NCI-H1694 treated with DMSO at 0.1 percent for 48 hours (cell line): ENCODE measurements at places on chromosomes 11 and 22.

- no peak for DNase-seq
Measured at GRCh38 chr11:9594267-9595046, 21.0 kb downstream of the WEE1 start.

DNA sequence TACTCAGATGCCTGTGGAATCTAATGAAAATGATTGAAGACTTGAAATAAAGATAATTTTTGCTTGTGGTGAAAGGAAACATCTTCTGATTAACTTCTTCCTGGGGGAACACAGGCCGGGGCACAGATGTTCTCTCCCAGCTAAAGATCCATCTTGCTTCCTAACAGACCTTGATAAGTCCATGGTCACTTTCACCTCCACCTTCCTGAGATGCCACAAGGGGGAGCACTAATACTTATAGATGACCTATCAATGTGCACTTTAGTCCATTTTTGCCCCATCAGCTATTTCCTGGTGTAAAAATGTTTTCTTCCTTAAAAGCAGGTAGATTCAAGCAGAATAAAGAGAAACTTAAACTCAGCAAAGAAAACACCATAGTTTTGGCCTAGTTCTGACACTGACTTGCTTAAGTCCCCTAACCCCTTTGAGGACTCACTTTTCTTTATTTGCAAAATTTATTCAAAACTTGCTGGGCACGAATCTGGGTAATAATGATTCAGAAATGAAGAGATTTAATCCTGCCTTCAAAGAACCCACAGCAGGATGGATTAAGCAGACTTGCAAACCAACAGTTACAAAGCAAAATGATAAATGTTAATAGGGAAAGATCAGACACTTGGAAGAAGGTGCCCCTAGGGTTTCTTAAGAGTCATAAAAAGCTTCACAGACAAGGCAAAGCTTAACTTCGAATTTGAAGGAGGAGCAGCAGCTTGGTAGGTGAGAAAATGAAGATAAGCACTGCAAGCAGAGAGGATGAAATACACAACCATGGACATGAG is 158.7 kb downstream of the RAB38 start:
- DNase-seq: peak; percentile 39

DNA sequence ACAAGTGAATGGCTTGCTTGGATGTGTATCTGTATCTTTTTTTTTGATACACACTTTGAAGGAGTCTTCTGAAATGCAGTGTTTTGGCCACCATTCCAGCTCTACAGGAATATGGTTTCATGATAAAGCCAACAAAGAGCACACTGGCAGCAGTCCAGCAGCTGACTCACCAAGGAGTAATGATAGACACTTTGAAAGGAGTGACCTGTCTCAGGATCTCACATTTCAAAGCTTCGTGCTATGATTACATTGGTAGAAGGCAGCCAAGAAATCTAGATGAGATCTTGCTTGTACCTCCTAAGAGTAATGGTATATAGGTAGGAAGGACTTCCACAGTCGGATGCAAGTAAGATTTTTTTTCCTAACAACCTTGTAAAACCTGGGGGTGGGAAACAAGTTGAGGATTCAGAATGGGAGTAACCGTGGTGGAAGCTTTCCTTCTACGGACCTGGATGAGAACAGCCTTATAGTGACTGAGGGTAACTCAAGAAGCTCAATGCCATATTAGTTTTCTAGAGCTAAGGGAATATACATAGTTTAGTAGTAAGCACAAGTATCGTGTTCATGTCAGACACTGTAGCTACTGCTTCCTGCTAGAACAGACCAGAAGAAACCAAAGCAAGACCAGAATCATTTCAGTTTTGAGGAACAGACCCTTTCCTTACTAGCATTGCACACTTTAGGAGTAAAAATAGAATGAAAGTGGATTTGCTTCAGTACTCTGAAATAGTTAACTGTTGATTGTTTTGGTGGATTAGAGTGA is 25.0 kb downstream of the MTMR3 start:
- DNase-seq: no peak

- no peak for DNase-seq
Measured at GRCh38 chr11:63680834-63681320, 423 bp upstream of the RTN3 start.

- DNase-seq: no peak
Measured at GRCh38 chr11:95727620-95728019, 62.0 kb downstream of the FAM76B start.

DNA sequence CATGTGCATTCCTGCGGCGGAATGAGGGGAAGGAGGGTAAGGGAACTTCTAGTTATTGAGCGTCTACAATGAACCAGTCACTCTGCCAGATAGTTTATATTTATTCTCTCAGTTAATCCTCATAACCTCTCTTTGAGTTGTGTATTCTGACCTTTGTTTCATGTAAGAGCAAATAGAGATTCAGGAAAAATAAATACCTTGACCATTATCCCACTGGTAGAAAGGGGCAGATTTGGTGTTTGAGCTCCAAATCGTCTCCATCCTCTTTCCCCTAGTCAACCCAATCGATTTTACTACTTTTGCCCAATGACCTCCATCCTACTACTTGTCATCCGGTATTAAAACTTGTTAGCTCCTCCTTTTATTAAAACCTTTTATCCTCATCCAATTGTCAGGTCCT is 157.1 kb upstream of the SESN3 start:
- DNase-seq: no peak

DNA sequence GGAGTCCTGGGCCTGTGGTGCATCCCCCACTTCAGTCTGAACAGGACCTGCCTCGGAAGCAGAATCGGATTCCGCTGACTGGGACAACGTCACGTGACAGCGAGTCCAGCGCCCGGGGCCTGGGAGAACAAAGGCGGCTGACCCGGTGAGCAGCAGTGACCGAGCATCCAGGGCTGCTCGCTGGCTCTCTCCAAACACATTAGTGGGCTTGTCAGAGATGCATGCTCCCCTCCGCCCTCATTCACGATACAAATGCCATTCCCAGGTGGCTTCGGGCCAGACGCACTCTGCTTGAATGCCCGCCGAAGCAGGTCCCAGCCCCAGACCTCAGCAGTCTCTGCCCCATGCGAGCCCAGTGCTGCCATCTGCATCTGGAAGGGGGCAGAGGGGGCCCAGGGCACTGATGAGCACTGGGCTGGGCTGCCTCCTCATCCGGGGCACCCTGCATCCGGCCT is 91.0 kb downstream of the WNT7B start:
- DNase-seq: no peak

- no peak for DNase-seq
Measured at GRCh38 chr11:72378704-72379383, 55.5 kb downstream of the CLPB start.

DNA sequence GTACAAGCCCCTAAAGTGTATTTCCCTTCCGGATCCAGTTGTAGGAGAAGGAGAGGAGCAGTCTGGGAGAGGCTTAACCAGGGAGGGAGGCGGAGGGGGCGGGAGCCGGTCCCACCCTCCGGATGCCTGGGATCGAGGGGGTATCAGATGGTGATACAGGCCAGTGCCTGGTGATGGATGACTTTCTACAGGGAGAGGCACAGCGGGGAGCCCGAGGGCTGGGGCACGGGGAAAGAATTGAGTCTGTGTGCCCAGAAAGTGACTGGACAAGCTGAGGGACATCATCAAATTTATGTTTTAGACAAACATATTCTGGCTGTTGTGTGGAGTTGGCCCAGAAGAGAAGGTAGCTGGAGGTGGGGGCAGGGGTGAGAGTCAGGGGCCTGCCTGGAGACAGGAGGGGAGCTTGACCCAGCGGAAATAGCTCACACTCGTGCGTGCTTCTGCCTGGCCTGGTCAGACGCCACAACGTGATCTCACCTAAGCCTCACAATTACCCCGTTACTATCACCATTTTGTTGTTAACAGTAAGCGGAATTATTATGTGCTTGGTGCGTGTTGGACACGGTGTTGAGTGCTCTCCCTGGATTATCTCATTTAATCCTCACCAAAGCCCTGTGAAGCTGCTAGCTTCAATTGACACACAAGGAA is 42.4 kb downstream of the AMPD3 start:
- no peak for DNase-seq

- no peak for DNase-seq
Measured at GRCh38 chr11:133980665-133981064, 23.9 kb upstream of the IGSF9B start.

GRCh38 chr22:33014621-33015020 is 43.6 kb downstream of the SYN3 start:
- DNase-seq: no peak

DNA sequence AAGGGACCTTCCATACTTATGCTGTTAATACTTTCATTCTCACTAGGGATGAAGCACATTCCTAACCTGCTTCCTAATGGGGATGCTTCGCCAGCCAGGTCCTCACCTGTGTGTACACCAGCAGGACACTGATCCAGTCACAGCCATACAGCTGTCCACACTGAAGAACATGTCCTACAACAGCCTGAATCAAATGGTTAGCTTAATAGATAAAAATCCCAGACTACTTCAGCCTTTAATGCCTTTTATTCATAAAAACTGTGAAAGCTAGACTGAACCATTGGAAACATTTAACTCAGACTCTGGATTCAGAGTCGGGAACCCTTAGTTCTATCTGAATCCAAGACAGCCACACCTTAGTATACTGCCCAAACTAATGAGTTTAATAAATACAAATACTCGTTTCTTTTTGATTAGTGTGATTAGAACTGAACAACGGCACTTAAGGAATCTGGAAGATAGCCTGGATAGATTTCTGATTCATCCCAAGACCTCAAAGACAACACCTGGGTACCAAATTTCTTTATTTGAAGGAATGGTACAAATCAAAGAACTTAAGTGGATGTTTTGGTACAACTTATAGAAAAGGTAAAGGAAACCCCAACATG is 3.3 kb downstream of the FTH1 start:
- no peak for DNase-seq

- DNase-seq: no peak
Measured at GRCh38 chr11:36719358-36720107, 121.5 kb upstream of the RAG2 start.

DNA sequence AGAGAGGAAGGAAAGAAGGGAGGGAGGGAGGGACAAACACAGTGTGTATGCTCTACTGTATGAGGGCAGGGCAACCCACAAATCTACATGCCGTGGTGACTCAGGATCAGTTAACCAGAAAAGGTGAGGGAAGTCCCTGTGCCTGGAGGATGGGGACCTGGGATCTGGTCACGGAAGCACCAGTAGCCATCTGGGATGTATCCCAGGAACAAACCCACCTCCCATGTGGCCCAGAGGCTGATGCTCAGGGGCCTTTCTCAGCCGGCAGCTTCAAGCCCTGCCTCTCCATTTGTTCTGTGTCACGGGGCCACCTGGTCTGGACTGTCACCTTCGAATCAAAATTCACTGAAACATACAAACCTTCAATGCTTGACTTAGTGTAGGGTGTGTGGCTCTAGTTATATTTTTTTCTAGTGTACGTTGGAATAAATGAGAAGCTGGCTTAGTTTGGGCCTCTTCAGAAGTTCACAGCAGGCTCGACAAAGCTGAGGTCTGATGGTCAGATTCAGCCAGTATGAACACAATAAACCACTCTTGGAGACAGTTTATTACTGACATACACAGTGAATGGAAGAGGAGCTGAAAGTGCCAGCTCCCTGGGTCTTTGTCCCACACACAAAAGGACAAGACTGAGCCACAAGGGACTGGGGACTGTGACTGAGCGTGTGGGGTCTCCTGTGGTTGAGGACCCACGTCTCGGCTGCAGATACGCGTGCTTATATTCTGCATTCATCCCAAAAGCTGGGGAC is 23.5 kb upstream of the RTL6 start:
- DNase-seq: no peak

DNA sequence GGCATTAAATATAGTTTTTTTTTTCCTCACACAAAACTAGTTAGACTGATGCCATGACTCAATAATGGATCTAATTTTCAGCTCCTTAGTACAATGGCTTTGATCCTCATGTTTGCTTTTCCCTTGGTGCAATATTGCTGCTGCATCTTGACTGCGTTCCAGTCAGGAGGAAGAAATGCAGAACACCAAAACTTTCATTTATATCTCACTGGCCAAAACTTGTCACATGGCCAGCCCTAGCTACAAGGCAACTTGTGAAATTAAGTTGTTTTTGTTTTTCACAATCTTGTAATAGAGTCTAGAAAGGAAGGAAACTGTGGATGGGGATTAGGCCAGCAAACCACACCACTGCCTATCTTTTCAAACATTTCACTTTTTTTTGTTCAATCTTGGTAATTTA is 36.7 kb downstream of the SMC1B start:
- DNase-seq: no peak

GRCh38 chr11:121298774-121299173 is 6.2 kb downstream of the SC5D start:
- DNase-seq: no peak

- DNase-seq: no peak
Measured at GRCh38 chr22:40485813-40486667, 115.6 kb downstream of the SGSM3 start.

DNA sequence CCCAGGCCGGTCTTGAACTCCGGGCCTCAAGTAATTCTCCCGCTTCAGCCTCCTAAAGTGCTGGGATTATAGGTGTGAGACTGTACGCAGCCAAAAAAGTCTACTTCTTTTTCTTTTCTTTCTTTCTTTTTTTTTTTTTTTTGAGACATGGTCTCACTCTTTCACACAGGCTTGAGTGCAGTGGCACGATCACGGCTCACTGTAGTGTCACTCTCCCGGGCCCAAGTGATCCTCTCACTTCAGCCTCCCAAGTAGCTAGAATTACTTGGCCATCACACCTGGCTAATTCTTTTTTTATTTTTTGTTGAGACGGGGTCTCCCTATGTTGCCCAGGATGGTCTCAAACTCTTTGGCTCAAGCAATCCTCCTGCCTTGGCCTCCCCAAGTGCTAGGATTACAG is 3.6 kb upstream of the UBE2L3 start:
- no peak for DNase-seq
